ENCODE measurements at places on chromosomes 1 and 21.
A peak's percentile ranks its signal among the peaks of the same experiment; 100 is the strongest.

- peak; percentile 52 for DNase-seq
Measured at GRCh38 chr21:36917471-36918158, 48.9 kb downstream of the HLCS start.

GRCh38 chr1:213887842-213888241 is 99.9 kb upstream of the PROX1 start:
- no peak for DNase-seq

- no peak for DNase-seq
Measured at GRCh38 chr1:161505686-161506085, 429 bp downstream of the FCGR2A start.

DNA sequence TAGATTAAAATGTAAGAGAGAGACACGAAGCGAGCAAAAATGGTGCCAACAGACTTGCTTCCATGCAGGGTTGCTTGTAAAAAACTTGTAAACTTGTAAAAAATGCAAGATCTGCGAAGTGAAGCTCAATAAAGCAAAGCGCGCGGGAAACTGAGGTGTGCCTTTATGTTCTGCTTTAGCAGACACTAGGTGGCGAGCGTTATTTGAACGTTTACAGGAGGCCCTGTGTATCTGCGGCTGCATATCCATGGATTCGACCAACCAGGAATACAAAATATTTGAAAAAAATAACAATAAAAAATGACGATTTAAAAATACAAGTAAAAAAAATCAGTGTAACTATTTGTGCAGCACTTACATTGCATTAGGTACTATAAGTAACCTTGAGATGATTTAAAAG is 1.5 kb downstream of the UBE2G2 start:
- peak; percentile 53 for DNase-seq

Measured in cerebellar cortex (tissue), 1 donor.